ENCODE measurements at places on chromosomes 4 and X. TPM values are rescaled to one million over a fixed set of nuclear protein-coding genes. Genes with fewer than 3 reads are reported as not detected.

Gene SPP1
- not detected for total RNA-seq

Gene CABS1
- not detected for total RNA-seq

Gene INPP4B
- total RNA-seq = 17.2 TPM

Gene ATP8A1
- total RNA-seq = 0.06 TPM

Gene RTL3
- 0.29 TPM for total RNA-seq

Gene RHOH
- total RNA-seq = 0.75 TPM

Gene TIGD4
- 0.63 TPM for total RNA-seq

Gene CWH43
- not detected for total RNA-seq
